AG09309 (cell line): ENCODE measurements at places on chromosomes 1 and 21.

GRCh38 chr1:56424744-56425493 is 154.4 kb downstream of the PLPP3 start:
- DNase-seq = no peak

DNA sequence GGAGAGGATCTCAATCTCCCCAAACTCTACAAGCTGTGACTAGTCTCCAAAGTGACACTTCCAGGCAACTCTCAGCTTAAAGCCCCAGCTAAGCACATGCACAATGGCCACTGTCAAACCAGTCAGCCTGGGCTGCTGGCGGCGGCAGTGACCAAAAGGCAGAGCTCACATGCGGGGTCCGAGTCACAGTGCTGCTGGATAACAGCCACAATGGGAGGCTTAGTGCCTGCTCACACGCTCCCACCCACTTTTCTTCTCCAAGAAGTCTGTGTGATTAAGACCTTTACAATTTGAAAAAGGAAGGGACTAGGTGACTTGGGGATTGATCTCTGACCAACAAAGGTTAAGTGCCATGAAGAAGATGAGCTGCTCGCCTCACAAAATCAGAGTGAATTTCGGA is 16.8 kb downstream of the RIPK4 start:
- no peak for DNase-seq

DNA sequence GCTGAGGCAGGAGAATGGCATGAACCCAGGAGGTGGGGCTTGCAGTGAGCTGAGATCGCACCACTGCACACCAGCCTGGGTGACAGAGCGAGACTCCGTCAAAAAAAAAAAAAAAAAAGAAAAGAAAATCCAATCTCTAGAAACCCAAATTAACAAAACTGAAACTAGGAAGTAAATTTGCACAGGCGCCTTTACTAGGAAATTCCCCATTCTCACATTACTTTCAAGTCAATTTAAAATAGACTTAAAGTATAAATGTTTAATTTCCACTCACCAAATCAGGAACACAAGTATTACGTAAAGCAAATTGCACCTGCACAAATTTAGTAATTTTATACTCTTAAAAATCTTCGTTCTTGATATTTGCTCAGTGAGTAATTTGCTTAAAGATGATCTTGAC is 67.8 kb upstream of the BCAR3 start:
- DNase-seq = no peak

- DNase-seq = no peak
These were observed at the start of gene DMBX1 for GRCh38 chr1:46489638-46490405. Gene DMBX1 (plus strand): TSS chr1:46489836. CDS start chr1:46507011, 17,175 bp downstream.

GRCh38 chr1:110645821-110646735 is 28.7 kb downstream of the KCNA3 start:
- DNase-seq = no peak

- no peak for DNase-seq
These were observed 71.1 kb upstream of the C8B start for GRCh38 chr1:57036641-57037579.

- no peak for DNase-seq
These were observed 1.5 kb downstream of the TTC3 start for GRCh38 chr21:37074546-37074945.

DNA sequence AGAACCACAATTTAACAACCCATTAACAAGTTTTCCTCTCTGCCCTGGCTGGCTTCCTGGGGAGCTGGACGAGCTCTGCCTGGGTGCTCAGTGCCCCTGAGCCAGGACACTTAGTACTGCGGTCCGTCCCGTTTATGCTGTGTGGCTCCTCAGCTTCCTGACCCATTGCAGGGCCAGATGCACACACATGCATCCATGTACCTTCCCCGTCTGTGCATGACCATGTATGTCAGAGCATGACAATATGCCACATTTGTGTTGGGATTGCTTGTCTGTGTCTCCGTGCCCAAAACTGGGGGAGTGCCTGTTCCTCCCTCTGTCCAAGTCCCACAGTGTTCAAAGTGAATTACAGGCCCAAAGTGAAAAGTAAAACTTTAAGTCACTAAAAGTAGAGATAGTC is 9.7 kb upstream of the TFF3 start:
- DNase-seq = no peak

DNA sequence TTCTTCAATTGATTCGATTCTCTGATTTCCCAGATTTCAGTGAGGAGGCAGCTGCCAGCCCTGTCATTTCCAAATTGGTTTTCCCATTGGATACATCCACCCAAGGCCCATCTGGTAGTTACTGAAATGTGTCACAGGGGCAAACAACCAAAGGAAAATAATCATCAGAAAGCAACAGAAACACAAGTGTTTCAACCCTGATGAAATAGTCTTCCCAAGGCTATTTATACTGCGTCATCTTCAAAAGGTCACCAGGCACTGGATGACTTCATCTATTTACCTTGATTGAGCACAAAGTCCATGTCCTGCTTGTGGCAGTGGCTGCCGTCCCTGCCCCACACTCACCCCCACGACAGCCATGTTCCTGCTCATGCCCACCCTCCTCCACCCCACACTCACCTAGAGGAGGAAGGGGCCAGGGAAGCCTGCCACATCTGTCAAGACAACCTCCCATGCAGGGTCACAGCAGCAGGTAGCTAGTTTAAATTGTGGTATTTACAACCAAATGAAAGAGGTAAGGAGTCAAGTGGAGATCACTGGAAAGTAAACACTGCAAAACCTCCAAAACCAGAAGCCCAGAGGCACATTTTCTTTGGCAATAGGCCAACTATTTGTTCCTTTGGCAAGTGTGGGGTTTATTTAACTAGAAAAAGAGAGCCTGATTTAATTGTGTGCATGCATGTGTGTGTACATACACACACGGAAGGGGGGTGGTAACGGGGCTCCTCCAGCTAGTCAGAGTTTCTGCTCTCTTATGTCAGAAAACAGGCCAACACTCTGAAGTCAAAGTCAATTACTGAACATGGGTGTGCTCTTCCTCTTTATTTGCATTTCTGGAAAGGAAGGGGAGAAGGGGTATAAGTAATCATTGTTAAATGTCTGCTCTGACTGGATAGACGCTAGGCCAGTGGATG is 49.5 kb upstream of the RAB4A start:
- no peak for DNase-seq

- DNase-seq = no peak
These were observed 16.4 kb upstream of the KANK4 start for GRCh38 chr1:62335656-62336055.
